ENCODE measurements at places on chromosomes 6 and 20.

DNA sequence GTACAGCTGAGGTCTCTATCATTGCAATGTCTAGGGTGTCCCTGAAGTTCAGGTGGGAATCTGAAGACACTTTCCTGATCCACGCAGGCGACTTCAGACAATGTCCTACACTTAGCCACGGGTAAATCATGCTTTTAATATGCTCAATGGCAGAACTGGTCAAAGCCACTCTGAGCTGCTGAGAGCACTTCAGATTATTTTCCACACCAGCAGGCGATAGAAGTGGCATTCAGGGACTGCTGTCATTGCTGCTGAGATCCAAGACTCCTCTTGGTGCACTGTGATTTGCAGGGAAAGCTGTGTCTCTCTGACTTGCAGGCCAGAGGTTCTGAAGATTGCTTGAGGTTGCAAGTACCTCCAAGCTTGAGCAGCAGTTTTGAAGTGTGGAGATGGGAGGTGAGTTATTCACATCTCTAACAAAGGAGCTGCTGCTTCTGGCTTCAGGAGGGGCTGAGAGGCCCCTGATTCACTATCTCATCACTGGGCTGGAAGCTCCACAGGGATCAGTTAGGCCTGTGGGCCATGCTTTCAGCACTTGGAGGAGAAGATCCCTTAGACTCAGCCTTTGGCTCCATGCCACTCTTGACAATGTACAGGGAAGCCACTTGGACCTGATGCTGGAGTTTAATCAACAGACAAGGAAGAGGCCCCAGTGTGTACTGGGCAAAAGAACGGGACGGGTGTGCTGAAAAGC, 2.9 kb upstream of the SSTR4 start:
- no peak for DNase-seq

GRCh38 chr6:40582892-40583291, 4.3 kb downstream of the LRFN2 start:
- no peak for DNase-seq

DNA sequence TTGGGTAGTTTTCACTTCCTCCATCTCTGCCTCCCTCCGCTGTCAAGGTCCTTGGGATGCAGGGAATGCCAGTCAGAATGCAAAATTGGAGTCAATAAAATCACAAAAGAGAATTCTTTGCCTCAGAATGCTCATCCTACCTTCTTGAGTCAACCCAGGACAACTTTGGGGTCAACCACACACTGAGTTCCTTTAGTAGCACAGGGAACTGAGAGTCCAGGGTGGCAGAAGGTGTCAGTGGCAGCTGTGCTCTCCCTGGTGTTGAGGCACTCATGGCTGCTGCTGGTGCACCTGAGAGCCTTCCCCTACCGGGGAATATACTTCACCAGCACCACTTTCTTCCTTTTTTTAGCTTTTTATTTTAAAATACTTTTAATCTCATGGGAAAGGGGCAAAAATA, 829 bp upstream of the NOTCH4 start:
- no peak for DNase-seq

DNA sequence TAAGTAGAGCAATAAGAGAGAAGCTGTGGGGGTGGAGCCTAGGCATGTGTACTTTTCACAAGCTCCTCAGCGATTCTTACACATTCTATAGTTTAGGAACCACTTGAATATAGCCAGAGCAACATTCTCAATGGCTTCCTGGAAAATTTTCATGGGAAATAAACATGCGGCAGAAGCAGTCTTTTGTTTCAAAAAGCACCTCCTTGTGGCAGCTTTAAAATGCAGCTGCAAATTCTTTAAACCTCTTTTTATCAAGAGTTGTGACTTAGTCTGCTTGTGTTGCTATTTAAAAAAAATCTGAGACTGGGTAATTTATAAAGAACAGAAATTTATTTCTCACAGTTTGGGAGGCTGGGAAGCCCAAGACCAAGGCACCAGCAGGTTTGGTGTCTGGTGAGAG, 23.8 kb downstream of the NKX2-2 start:
- DNase-seq, result no peak

DNA sequence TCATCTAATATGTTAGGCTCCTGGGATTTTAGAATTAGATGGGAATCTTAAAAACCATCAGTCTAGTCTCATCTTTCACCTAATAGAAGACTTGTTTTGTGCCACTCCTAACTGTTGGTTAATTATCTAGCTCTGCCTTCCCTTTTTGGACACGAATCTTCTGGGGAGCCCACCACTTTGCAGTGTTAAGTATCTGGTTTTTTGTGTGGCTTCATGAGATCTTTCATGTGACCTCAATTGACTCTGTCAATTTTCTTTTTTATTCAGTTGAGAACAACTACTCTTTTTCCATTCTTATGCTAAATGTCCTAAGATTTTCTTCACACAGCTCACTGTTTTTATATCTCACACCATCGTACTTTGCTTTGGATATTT, 16.9 kb downstream of the TBPL1 start:
- no peak for DNase-seq

DNA sequence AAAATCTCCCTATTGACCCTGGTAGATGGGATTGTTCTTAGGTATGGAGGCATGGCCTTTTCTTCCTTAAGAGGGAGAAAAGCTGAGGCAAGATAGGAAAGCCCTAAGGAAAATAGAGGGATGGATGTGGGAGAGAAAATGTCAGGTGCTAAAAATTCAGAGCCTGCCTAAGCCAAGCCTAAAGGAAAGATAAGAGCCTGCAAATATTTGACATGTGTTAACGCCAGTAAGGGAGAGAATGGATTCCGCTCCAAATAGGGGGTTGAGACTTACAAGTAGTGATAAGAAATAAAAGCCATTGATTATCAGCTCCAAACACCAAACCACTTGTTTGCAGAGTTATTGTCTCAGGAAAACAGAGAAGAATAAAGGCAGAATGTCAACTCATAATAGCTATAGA, 533.6 kb downstream of the PTPRT start:
- DNase-seq, result no peak

GRCh38 chr6:150320442-150320841, 48.4 kb upstream of the IYD start:
- DNase-seq, result no peak

DNA sequence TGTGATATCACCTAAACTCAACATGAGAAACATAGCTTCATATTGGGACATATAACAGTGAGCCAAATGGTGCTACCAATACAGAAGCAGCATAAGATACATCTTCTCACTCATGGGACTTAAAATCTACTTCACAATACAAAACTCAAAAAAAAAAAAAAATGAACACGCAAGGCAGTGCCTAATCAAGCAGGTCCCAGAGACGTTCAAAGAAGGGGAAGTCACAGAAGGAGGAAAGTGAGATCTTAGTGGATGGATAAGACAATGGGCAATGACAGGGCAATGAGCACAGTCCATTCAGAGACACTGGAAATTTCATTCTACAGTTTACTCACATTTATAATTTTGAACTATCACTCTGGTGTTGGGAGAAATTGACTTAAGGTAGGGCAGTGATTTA, 88.3 kb downstream of the FAM50B start:
- DNase-seq, result no peak

- DNase-seq, result no peak
These were observed 176.3 kb downstream of the ADGRG6 start for GRCh38 chr6:142478117-142478516.
